AG20443 (cell line): ENCODE measurements at places on chromosomes 6 and 20.

DNA sequence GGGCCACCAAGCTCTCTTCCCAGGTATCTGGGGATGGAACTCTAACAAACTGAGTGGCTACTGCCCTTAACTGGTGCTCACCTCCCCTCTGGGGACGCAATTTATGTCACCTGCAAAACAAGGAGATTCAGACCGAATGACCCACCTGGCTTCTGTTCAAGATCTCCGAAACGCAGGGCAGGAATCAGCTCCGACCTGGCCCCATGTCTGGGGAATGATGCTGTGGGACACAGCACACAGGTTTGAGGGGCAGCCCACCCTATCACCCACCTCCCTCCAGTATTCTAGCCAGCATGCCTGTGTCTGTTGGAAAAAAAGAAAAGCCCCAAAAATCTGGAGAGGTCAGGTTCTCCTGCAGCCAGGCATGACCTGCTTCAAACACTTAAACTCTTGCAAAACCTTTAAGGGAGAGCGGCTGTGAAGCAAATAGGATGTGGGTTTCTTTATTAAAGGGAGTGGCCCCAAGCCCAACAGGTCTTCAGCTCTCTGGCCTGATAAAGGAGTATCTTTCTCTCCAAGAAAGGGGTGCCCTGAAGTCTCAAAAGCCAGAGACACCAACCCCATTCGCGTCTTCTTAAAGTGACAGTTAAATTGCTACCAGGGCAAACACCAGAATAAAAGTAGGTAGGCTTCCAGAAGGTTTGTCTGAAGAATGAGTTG is 6.4 kb downstream of the PREX1 start:
- no peak for DNase-seq

DNA sequence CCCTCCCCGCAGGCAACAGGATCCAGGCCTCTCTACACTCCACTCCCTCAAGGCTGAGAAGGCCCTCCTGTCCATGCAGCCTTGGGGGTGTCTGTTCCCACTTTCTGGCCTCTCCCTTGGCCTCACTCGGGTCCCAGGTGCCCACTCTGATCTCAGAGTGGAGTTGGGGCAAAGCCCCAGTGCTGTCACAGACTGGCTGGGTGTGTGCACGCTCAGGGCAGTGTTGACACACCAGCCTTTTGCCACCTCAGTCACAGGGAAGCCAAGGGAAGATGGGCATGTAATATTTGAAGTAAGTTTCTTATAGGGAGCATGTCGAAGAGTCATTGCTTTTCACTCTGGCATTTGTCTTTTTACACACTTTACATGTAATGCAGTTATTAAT is 44.9 kb downstream of the HLA-DRA start:
- DNase-seq, result no peak

GRCh38 chr6:131163886-131164285 is 28.6 kb downstream of the AKAP7 start:
- no peak for DNase-seq

GRCh38 chr6:135021310-135022049 is 33.1 kb downstream of the HBS1L start:
- DNase-seq, result no peak

DNA sequence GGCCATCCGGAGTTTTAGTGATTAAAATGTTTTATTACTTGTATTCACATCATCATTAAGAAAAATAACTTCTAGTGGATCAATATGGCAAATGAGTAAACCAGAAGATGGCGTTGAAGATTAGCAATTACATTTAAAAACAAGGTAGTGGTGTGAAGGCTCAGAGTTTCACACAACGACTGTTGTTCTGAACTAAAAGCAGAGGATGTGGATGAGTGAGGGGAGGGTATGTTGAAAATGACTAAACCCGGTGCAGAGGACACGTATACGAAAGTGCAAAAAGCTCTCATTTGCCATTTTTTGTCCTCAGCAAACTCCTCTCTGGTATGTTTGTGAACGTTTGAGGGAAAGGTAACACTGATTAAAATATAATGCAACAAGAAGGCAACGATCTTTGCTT is 1.9 kb upstream of the IRF4 start:
- DNase-seq, result no peak

DNA sequence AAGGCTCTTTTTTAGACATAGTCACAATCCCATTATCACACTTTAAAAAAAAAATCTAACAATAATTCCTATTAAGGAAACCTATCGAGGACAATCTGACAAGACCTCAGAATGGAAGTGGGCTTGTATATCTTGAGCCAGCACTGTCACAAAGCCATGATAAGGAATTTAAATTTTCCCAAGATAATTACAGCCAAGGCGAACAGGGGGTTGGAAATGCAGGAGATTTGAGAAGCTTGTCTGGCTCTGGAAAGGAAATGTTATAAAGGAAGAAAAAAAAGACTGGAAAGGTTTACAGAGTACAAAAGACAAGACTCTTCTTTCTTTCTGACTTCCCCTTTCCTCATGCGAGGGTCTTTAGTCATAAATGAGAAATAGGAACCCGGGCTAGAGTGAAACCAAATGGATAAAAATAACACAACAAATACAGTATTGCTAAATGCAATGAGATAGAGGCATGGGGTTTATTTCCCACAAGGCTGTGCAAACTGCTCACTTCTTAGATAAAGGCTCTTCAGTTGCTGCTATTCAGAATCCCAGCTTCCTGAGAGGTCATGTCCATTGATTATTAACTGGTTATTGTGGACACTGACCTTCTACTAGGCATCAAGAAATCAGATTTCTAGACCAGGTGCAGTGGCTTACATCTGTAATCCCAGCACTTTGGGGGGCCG is 13.4 kb upstream of the GHRH start:
- no peak for DNase-seq

DNA sequence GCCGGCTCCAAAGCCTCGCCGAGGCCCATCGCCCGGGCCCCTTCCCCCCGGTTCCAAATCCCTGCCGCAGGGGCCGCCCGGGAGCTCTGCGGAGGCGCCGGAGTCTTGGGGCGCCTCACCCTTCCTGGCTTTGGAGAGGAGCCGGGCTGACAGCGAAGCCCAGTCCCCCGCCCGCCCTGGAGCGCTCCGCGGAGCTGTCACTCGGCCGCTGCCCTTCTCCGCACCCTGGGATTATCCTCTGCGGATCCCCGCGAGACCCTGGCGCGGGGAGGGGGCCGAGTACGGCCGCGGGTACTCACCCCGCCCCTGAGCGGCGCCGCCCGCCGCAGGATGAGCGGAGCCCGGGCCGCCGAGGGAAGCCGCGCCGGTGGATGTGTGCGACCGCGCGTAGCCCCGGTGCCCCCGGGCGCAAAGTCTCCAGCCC is 343 bp downstream of the SNAP91 start:
- peak; percentile 57 for DNase-seq

DNA sequence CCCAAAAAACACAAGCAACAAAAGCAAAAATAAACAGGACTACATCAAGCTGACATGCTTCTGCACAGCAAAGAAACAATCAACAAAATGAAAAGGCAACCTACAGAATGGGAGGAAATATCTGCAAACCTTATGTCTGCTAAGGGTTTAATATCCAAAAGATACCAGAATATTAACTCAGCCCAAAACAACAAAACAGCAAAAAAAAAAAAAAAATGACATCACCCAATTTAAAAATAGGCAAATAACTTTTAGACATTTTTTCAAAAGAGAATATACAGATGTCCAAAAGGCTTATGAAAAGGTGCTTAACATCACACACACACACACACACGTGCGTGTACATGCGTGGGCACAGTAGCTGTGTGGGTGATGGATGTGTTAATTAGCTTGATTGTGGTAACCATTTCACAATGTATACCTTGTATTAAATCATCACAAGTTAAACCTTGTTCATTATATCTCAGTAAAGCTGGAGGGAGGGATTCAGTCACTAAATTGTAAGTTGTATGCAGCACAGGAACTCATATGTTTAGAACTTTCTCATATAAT is 52.4 kb downstream of the QKI start:
- no peak for DNase-seq

- DNase-seq, result no peak
Observed at GRCh38 chr6:140627002-140627401, 1252.6 kb upstream of the CITED2 start.

- no peak for DNase-seq
Observed at GRCh38 chr6:122817766-122818165, 28.7 kb downstream of the SMPDL3A start.

DNA sequence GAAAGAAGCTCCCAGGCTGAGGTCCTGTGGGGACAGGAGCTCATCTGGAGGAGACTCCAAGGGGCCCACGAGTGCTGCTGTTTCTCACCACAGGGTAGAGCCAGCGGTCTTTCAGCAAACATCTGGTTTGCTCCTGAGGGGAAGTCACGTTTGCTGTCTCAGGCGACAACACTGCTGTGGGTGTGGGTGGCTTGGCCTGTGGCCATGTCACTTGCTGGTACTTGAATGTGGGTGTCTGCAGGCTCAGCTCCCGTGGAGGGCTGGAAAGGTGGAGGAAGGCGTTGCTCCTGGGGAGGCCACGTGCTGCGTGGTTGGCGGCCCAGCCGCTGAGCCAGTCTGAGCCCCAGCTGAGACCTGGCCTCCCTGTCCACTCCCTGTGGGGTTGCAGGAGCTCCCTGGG is 52.8 kb upstream of the MPC1 start:
- DNase-seq, result no peak

- DNase-seq, result no peak
Observed at GRCh38 chr6:111406200-111406721, 76.8 kb downstream of the REV3L start.

DNA sequence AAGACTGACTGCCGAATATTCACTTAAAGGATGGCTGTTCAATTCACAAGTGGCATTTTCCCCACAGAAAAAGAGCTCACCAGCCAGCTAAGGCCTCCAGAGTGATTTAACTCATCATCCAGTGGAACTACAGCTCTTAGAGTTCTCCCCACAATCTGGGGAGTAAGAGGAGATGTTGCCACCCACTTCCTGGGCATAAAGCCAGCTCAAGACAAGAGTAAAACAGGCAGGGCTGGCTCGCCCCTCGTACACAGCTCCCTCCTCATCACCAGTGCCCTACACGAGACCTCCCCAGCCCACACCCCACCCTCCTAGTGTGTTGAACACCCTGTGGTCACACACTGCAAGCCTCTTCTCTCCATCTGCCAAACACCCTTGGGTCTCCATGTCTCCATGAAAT is 47.2 kb upstream of the IPCEF1 start:
- DNase-seq, result peak; percentile 45

DNA sequence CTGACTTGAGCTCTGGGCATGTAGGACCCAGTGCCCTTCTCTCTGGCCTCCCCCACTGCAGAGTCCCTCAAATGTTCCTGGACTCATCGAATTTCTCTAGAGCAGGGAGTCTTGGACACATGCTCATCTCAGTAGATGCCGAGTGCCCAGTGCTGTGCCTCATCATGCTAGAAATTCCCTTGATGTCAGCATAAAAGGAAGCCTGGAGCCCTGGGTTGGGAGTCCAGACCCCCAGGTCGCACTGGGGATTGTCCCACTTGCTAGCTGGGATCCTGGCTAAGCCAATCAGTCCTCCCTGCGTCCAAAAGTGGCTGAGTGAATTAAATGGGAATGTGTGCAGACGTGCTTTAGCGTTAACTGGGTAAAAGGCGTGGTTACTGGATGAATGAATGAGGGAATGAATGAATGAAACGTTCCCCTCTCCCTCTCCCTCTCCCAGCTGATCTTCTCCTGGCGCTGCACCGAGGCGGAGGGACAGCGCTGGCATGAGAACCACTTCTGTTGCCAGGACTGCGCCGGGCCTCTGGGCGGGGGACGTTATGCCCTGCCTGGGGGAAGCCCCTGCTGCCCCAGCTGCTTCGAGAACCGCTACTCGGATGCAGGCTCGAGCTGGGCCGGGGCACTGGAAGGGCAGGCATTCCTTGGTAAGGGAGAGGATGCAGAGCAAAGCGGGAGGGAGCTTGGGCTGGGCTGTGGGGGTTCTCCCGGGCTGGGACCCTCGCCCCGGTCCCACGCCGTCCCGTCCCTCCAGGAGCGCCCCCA is 1.6 kb upstream of the TOMM6 start:
- peak; percentile 39 for DNase-seq

DNA sequence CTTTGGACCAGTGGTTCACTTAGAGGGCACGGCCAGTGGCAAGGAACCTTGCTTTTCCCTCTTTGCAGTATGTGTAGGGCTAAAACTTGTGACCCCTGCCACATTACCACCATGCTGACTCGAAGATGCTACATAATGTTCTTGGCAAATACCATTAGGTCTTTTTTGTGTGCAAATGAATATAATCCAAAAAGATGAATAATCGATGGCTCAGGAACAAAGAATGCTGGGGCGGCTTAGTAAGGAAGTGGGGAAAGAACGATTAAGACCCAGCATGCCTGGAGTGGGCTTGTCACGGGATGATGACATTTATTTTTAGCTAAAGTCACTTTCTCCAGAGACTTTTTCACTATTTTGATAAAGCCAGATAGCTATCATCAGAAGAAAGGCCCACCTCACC is 23.1 kb downstream of the CMTR1 start:
- DNase-seq, result peak; percentile 84

GRCh38 chr20:23039136-23039875 is 4.2 kb downstream of the SSTR4 start:
- DNase-seq, result no peak

DNA sequence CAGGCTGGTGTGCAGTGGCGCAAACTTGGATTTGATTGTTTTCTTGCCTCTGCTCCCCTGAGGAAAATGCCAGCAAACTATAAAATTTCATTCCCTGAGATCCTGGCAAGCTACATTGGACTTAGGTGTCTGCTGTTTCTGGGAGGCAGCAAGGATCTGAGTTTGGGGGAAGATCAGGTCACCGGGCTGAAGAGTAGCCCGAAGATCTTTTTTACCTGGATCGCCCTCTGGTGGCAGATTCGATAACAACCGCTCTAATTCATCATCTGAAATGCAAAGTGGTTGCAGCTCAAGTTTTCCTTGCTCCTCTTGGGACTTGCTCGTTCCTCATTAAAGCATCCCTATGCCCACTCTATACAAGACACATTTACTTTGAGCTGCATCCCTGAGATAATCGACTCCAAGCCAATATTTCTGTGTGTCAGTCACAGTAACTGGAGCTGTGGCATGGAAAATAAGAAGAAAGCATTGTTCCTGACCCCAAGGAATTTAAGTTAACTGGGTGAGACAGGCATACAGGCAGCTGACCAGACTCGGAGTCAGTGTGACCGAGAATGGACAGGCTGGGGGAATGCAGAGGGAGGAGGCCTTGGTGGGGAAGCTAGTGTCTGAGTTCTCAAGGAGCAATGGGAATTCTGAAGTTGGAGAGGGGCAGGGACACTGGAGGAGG is 131.8 kb upstream of the PROKR2 start:
- DNase-seq, result peak; percentile 70

GRCh38 chr6:161543684-161544309 is 269.9 kb upstream of the AGPAT4 start:
- DNase-seq, result no peak

GRCh38 chr6:131730264-131730663 is 19.4 kb upstream of the CTAGE9 start:
- no peak for DNase-seq
